ENCODE measurements at places on chromosomes 5 and 9.

GRCh38 chr5:175288048-175288621, 155.8 kb downstream of the DRD1 start:
- peak; percentile 60 for DNase-seq

DNA sequence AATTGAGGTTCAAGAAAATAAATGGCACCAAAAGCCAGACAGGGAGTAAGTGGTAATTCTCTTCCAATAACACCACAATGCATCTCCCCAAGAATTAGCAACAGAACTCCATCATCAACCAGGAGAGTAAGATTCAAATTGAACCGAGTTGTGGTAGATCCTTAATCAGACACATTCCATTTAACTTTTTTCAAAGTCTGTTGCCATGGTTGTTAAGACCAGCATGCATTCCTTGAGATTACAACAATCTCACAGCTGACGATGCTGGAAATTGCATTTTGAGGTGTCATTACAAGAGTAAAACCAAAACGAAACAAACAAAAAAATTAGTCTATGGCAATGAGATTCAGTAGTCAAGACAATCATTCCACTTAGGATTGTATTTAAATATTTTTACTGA, 78.9 kb upstream of the ZNF462 start:
- peak; percentile 65 for DNase-seq

GRCh38 chr9:93031629-93032430, 26.7 kb upstream of the SUSD3 start:
- DNase-seq: no peak

DNA sequence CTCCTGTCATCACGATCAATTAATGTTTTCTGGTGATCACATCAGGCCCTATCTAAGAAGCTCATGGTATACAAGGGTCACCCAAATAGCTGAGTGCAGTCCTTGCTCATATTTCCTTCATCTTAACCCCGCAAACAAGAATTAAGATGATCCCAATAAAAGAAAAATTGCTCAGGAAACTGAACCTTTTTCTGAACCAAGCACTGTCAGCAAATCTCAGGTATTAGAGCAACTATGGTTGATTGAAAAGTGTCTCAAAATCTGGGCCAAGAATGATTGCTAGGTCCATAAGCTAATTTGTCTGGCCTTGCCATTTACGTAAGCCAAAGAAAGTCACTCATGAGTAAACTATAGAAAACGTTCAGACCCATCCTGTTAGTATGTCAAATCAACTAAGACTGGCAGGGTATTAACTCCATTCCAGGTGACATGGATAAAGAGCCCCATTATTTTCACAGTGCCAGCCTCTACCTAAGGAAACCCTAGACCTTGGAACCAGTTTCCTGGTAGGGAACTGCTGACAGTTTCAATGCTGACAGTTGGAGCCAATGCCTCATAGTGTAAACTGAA, 209.3 kb downstream of the DEPDC1B start:
- no peak for DNase-seq

DNA sequence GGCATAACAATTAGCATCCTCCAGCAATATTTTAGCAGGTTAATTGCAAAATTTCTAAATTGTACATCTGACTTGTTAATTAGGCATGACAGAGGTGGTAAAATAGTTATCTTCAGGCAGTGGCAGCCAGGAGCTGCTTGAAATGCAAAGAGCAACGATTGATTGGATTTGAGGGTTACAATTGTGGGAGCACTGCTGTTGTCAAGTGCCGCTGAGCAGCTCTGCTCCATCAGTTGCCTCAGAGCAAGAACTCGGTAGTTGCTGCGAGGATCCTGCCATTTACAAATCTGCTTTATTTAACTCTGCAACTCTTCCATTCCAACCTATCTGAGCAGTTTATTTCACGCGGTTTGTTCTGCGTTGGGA, 12.6 kb downstream of the PBX3 start:
- DNase-seq: no peak

DNA sequence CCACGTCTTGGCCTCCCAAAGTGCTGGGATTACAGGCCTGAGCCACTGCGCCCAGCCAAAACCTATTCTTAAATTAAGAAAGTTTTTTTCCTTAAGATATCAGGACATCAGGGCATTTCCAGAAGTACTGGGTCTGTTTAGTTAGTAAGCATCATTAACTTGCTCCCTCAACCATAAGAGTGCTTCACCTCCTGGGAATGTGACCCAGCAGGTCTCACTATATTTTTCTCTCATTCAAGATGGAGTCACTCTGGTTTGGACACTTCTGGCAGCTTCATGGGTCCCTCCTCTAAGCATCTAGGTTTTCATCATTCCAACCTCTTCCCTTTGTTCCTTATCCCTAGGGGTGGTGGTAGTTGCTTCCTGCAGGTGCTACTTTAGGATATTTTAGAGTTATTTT, 10.3 kb upstream of the BRD3OS start:
- DNase-seq: no peak

DNA sequence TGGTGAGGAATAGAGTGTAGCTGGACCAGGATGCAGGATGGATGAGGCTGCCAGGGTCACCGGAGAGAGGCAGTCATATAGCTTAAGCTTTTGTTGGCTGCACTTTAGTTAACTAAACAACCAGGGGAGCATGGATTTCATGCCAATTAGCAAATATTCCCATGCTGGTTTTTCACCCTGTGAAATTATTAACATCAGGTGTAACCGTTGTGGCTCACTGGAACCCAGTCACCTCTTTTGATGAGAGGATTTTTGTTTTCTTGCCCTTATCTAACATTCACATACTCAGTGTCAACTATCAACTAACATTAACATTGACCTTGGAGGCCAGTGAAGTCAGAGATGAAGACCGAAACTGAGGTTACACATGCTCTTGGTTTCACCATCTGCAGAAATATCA, 97.2 kb upstream of the BASP1 start:
- no peak for DNase-seq

- DNase-seq: no peak
These were observed 762.8 kb upstream of the NUDT12 start for GRCh38 chr5:104325356-104325755.

DNA sequence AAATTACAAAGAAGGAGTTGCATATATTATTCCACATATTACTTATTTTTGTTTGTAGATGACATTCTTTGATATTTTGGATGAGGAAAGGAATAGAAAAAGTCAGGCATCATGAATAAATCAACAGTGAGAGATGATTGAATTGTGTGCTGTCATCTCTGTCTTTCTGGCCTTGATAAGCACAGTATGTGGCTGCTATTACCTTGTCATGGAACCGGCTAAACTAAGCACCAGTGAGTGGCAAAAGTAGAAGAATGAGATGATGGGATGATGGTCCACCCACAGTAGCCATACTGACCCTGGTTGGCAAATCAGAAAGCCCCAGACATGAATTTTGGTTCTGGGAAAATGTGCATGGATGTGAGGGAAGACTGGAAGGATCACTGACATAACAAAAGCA, 361.2 kb upstream of the DMAC1 start:
- no peak for DNase-seq

DNA sequence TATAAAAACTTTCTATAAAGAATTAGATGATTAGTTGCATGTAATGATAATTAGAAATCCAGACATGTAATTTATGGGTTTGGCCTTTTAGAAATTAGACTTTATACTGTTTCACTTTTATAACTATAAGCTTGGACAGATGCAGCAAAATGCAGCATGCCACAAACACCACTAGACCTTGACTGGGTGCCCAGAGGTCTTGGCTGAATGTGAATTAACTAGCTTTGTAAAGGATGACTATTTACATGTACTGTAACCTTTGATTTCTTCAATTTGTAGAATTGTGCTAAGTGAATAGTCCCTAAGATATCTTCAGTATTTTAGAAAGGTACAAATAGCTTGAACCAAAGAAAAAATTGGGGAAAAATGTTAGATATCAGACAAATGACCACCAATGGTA, 2168.1 kb downstream of the MAT2B start:
- DNase-seq: no peak

- DNase-seq: no peak
These were observed 1019.9 kb upstream of the WWC1 start for GRCh38 chr5:167271511-167271910.

DNA sequence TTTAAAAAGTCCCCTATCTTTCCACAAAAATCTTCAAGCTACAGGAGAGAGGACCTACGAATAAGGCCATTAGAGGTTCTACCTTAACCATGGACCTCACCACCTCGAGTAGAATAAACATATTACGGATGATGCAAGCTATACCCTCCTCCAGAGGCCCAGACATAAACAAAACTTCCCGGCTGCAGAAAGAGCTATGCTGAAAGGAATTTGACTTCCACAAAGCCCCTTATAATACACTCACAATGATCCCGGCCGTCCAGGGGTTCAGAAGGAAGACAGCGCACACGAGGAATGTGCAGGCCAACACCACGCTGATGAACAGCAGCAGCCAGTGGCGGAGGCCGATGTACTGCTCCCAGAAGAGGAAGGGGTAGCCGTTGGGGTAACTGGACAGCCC, 59.0 kb downstream of the PTCH1 start:
- DNase-seq: peak; percentile 36

DNA sequence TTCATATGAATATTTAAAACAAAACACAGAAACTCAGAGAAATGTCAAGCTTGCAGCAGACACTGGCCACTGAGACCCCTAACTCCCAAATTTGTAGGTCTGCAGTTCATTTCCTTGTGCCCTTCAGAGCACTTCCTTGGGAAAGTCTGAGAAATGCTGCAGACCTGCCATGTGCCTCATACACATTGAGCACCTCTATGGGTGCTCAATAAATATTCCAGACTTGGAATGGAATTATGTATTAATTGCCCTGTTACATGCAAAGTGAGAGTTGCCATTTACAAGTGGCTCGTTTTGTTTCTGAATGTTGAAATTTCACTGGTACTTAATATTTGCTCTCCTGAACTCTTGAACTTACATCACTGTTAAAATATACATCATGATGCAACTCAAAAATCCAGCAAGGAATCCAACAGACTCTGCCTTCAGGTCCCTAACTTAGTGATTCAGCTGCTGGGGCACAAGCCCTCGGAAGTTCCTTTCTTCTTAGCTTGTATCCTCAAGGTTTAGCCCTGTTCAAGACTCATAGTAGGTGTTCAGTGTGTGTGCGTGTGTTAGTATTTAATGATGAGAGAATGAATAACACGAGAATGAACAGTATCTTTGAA, 90.6 kb downstream of the PTCD2 start:
- DNase-seq: no peak

GRCh38 chr5:179596421-179596820, 27.1 kb downstream of the HNRNPH1 start:
- no peak for DNase-seq

GRCh38 chr5:91419571-91420537, 36.7 kb upstream of the ARRDC3 start:
- DNase-seq: peak; percentile 78

- peak; percentile 57 for DNase-seq
These were observed 24.6 kb downstream of the CDHR2 start for GRCh38 chr5:176573564-176574296.

DNA sequence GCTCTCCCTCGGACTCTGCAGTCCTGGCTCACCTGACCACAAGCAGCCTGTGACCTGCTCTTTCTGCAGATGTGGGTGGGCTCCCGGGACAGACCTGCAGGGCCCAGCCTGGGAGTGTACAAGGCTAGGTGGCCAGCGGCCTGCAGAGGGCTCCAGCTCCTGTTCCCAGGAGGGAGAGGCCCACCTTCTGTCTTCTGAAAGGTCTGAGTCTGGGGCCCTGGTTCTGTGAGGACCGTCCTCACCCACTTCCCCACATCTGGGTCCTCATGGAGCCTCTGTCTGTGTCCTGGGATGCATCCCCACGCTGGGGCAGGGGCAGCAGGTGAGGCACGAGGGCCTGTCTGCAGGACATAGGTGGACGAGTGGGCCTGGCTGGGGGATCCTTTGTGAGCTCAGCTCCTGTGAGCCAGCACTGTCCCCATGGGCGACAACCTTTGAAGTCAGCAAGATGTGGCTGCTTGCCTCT, 43.7 kb downstream of the PHF2 start:
- no peak for DNase-seq

Data from SJCRH30 (cell line).